ENCODE measurements at places on chromosomes 12 and 14.

DNA sequence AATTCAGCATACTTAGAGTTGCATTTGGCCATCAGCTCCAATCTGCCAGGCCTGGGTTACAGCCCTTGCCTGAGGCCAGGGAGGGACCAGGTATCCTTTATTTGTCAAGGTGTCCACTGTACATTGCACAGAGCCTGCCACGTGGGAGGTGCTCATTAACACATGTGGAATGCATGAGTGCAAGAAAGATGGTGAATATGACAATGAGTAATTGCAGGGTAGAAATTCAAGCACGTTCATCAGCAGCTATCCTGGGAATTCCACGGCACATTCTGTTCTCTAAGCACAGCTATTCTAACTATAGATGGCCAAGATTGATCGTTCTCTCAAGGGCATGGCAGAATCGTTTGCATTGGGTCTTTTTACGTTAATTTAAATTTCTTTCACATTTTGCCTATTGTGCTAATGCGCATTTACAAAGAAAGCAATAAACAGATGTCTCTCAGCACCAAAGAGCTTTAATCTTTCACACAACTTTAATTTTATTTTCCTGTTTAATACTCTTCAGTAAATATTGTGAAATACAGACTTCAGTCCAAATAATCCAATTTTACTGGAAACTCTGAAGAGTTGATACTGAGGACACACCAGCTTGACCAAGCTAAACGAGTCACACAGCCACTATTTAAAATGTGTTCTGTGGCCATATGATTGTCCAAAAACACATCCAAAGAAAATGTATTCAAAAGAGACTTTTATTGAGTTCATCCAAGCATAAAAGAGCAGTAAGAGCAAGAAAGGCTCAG lies 1025.7 kb upstream of the TMEM132C start:
- DNase-seq = no peak

DNA sequence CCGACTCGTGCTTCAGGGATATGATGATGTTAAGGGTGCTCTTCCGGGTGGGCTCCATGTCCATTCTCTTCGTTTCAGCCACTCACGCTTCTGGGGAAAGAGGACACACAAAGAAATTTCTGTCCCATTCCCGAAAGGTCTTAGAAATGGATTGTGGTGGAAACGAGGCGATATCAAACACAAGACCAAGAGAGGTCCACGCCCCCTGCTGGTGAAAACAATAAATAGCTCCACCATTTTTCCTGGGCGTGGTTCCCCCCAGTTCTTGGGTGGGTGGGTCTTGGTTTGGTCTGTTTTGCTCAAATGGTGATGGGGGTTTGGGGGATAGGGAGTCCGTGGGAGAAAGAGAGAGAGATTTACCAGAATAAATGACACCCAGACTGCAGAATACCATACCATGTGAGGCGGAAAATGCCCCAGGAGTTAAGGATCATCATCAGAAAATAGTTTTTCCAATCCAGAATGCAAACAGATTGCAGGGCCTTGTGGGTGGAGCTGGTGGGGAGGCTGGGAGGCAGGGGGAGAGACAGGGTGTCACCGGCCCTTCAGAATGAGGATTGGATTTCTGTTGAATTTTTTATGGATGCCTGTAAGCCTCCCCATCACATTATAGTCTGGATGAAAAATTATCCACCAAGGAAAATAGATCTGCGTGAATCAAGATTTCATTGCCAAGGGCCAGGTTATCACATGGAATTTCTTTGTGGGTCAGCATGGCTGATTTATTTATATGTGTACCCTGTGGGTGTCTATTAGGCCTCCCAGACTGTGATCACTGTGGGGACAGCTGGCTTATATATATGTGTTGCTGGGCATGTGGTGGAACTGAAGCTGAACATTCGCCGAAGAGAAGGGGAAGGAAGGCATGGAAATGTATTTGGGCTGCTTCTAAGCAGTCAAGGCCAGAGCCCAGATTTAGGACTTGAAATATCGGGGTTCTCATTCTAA lies 55.8 kb downstream of the SRRM4 start:
- DNase-seq = no peak

DNA sequence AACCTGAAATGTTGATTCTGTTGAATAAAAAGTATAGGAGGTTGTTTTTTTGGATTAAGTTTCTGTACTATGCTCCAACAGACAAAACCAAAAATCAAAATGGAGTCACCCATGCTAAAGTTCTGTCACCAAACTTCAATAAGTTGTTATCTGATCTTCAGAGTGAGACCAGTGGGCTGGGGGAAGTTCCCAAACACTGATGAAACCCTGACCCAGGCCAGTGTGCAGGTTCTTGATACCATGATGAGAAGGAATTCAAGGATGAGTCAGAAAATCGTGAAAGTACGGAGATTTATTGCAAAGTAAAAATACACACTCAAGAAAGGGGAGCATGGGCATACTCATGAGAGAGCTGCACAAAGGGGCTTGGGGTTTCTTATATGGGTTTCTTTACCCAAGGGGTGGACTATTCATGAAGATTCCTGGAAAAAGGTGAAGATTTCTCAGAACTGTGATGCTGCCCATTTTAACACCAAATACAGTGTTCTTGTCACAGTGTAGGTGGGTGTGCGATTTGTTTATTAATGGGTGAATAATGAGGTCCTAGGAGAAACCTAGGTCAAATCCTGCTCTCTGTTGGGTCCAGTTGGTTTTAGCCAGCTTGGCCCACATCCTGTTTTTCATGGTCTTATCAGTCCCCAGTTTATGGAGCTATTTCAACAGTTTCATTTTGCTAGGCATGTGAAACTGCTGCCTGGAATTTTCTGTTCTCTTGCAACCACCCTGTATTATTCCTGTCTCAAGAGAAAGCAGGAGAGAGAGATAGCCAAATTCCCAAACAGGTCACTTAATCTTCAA lies 27.5 kb upstream of the DENND5B start:
- no peak for DNase-seq

DNA sequence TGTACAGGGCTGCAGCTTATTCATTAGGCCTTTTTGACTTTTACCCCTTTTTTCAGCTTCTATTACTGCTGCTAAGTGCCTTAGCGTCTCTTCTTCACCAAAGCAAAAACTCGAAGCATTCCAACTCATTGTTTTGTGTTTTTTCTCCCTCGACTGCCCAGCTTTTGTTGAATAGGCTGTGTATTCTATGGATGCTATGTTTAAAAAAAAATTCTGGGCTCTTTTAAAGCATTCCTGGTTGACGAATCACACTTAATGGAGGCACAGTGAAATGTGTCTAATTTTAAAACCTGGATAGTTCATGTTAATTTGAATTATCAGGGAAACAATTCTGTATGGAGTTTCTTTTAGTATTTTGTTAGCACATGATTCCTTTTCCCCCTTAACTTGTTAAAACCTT lies 29.7 kb downstream of the KTN1 start:
- no peak for DNase-seq

DNA sequence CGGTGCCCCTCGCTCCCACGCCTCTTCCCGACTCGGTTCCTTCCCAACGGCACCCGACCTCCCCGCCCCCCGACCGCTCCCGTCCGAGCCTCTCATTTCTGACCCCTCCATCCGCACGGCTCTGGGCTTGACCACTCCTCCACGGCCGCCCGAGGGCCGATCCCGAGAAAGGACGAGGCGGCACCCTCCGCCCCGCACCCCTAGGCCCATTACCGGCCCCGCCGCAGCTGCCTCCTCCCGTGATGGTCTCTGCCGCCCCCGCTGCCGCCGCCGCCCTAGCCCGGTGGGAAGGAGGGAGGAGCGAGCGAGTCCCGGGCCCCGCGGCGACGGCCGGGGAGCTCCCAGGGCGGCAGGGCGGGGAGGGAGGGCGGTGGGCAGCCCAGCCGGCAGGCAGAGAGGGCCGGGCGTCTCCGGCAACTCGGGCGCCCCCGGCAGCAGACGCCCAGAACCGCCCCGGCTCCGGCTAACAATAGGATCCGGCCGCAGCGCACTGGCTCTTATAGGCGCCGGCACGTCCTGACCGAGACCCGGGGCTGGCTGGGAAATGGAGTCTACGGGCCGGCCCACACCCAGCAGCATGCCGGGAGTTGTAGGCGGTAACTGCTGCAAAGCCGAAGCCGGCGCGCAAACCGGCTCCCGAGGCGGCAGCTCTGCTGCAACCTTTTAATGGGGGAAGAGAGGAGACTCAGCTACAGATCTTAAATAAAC lies at the start of gene CSRNP2:
TSS of gene CSRNP2 (minus strand) at position 471 of the 708 bp plus-strand sequence. CDS start 7,035 bp downstream, outside the sequence.
- DNase-seq = peak; percentile 86

GRCh38 chr12:72622556-72622955 lies 350.4 kb downstream of the TRHDE start:
- DNase-seq = no peak

- no peak for DNase-seq
These were observed 97.9 kb downstream of the RERGL start for GRCh38 chr12:17992002-17992656.

GRCh38 chr14:21026988-21027315 lies 2.1 kb upstream of the NDRG2 start:
- no peak for DNase-seq

GRCh38 chr12:48044396-48044795 lies 40.1 kb upstream of the COL2A1 start:
- DNase-seq = no peak

DNA sequence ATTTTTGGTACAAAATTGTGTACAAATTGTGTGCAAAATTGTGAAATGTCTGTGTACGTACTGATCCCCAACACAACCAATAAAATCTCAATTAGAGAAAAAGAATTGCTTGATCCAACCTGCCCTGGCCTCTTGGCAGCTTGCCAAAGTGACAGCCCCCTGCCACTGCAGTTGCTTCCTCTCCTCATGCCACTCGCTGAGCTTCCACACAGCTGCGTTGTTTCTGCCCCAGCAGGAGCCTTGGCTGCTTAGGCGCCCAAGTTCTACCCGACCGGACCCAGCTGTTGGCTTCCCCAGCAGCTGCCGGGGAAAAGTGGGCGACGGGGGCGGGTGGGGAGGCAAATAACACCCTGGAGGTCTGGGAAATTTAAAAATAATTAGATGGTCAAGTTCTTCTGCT lies 171.8 kb upstream of the ATF7IP start:
- no peak for DNase-seq

GRCh38 chr14:102622262-102622885 lies 29.9 kb downstream of the RCOR1 start:
- DNase-seq = no peak

GRCh38 chr14:74504874-74505720 lies 11.5 kb downstream of the ISCA2 start:
- DNase-seq = no peak

DNA sequence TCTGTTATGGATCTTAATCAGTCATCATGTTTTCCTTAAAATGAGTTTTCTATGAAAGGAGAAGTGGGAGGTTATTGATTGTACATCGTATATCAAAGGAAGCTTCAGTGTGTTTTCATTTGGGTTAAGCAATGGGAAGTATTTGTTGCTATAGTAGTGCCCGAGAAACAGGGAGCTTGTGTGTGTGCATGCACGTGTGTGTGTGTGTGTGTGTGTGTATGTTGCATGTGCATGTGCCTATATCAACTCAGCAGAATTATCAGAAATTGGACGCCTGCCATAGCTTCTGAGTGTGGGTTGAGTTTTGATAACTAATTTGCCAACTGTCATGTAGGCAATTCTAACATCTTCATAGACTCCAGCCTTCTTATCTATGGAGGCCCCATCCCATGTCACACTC lies 246.1 kb upstream of the CRY1 start:
- DNase-seq = no peak

Measured in activated CD8-positive, alpha-beta memory T cell treated with anti-CD3 and anti-CD28 coated beads for 1 hour (primary cell).